Smooth muscle cell of the umbilical artery (primary cell): ENCODE measurements at places on chromosomes 5 and 9. TPM values are rescaled to one million over a fixed set of nuclear protein-coding genes. Genes with fewer than 3 reads are reported as not detected.

The OLFML2A gene
- total RNA-seq: 2.1 TPM in 2 replicates

The IL6ST gene
- 481 and 790 TPM in 2 replicates for total RNA-seq

The FBN2 gene
- total RNA-seq: 87.6 and 217 TPM in 2 replicates

The LEAP2 gene
- total RNA-seq: 0.18 and 0.30 TPM in 2 replicates

The ADAMTS16 gene
- 3.9 and 10.7 TPM in 2 replicates for total RNA-seq

The AQP3 gene
- total RNA-seq: 0.42 and 0.59 TPM in 2 replicates

The LCN15 gene
- not detected in 2 replicates for total RNA-seq

The ECSCR gene
- 0.30 and 0.74 TPM in 2 replicates for total RNA-seq

The GPR107 gene
- 40.4 and 55.7 TPM in 2 replicates for total RNA-seq

The COL23A1 gene
- total RNA-seq: 0.09 TPM in 1 of 2 replicates, not detected in the other

The SPATA9 gene
- 0.30 and 0.46 TPM in 2 replicates for total RNA-seq

The SKP2 gene
- 52.9 and 58.4 TPM in 2 replicates for total RNA-seq

The INSL4 gene
- not detected in 2 replicates for total RNA-seq
